ENCODE measurements at places on chromosomes 11 and 22.

GRCh38 chr22:38026130-38027111 lies 30.8 kb upstream of the PICK1 start:
- no peak for DNase-seq

- DNase-seq: no peak
These were observed 111.4 kb downstream of the COMMD9 start for GRCh38 chr11:36177836-36178235.

- no peak for DNase-seq
These were observed 550.6 kb downstream of the SOX6 start for GRCh38 chr11:15805726-15806125.

GRCh38 chr11:82892611-82893169 lies 7.5 kb downstream of the PRCP start:
- DNase-seq: no peak

- no peak for DNase-seq
These were observed 418 bp upstream of the ADAMTS15 start for GRCh38 chr11:130448039-130448415.

DNA sequence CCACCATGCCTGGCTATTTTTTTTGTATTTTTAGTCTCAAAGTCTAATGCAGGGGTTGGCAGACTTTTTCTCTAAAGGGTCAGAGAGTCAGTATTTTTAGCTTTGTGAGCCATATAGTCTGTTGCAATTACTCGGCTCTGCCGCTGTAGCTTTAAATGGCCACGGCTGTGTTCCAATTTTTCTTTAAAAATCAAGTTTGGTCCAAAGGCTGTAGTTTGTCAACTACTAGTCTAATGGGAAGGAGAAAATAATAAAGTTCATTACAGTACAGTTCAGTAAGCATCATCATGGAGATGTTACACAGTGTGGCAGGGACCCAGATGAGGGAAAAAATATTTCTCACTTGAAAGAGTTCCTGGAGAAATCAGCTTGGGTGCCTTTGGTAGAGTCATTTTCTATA lies 107.6 kb downstream of the CSNK2A3 start:
- no peak for DNase-seq

DNA sequence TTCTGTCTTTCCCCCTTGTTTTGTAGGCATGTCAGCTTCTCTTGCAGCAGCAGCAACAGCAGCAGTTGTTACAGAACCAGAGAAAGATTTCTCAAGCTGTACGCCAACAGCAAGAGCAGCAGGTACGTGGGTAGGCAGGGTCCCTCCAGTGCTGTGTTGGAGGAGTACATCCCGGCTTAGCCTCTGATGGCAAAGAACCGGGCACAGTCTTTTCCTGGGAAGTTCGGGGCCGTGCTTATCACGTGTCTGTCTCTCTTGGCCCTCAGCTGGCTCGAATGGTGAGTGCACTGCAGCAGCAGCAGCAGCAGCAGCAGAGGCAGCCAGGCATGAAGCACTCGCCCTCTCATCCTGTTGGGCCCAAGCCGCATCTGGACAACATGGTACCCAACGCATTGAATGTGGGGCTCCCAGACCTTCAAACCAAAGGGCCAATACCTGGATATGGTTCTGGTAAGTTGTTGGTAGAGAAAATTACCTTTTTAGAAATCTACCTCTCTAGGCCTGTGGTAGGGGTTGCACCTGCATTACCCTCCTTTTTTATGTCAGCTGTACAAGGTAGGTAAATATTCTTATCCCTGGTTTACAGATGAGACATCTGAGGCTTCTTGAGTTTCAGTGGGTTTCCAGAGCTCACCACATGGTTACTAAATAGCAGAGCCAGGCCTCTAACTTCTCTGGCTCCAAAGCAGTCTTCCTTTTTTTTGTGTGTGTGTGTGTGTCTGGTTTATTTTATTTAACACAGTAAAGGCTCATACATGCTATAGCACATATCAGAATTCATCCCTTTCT lies 45.2 kb upstream of the ADSL start:
- no peak for DNase-seq

DNA sequence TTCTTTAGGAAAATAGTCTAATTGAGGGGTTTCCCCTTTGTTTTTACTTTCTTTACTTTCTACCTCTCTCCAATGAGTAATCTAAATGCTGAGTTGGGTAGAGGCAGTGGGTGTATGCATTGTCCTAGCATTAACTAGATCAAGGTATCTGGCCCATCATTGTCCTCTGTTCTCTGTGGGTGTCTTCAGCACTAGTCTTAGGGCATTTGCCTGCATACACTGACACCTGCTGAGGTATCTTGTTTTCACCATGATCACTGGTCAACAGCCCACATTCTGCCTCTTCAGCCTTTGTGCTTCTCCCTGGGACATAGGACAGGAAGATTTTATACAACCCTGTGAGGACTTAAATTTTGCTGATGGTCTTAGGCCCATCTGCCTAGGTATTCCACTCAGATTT lies 371.1 kb downstream of the RAB38 start:
- no peak for DNase-seq

- DNase-seq: no peak
These were observed 20.4 kb downstream of the TUG1 start for GRCh38 chr22:30989474-30989873.

DNA sequence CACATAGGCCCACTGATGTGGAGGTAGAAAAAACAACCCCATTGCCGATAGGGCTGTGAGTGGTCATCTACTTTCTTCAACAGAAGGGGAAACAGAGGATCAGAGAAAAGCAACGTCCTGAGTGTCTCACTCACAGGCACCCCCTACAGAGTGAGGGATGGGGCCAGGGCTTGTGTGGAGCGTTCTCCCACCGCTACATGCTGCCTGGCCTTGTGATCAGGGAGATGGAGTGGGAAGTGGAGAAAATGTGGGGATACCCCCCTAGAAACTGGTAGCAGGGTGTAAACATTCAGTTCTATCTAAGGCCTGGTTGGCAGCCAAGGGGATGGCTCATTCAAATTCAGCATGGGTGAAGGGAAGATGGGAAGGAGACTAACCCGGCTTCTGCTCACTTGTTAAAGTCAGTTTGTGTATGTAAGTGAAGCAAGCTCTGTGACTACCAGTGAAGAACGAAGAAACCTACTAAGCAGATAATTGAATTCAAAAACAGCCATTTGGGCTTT lies 73.0 kb upstream of the NAV2 start:
- DNase-seq: no peak

DNA sequence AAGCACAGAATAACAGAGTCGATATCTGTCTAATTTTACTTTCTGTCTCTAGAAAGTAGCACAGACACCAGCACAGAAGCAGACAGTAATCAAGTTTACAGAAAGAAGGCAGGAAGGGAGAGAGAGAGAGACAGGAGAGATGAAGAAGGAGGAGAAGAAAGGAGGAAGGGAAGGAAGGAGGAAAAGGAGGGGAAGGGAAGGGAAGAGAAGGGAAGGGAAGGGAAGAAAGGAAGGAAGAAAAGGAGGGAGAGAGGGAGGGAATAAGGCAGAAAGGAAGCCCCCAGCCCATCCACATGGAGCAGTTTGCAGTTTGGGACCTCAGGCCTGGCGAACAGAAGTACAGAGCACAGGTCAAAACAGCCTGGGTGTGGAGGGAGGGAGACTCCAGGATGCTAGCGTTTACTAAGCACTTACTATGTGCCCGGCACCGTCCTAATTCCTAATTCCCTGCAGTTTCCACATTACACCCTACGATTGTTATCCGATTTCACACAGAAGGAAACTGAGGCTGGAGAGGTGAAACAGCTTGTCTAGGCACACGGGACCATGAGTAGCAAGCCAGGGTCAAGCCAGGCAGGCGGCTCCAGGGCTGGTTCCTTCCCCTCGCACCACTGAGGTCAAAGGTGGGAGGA lies 46.0 kb upstream of the WNT7B start:
- no peak for DNase-seq

GRCh38 chr11:128905345-128906184 lies 14.4 kb downstream of the KCNJ5 start:
- DNase-seq: no peak

GRCh38 chr22:40023341-40023841 lies 28.6 kb downstream of the FAM83F start:
- DNase-seq: no peak

DNA sequence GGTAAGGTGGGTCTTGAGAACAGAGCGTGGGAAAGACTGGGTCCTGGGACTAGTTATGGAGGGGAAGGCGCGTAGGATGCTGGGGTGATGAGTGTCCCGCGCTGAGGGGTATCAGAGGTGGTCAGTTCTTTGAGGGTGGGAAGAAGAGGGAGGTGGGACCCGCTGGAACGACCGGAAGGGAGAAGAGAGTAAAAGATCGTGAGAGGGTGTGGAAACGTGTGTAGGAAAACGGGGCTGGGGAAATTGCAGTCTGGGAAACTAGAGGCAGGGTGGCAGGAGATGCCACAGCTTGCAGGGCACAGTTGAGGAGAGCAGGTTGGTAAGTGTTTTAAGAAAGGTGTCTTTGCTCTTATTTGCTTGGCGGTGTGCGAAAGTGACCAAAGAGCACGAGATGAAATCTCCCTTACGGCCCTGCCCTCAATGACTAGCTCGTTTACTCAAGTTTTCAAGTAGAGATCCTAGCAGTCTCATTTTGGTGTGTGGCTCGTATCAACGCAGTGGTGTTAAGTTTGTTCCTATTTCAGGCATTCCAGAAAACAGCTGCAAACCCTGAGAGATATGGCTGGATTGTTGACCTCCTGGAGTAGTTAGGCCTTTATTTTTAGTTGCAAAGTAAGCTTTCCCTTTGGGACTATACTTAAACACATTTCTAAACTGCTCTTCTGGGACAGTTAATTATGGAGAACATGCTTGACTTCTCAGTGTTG lies 615 bp downstream of the STT3A start:
- no peak for DNase-seq

GRCh38 chr22:48746789-48747425 lies 1080.8 kb downstream of the BRD1 start:
- DNase-seq: no peak

DNA sequence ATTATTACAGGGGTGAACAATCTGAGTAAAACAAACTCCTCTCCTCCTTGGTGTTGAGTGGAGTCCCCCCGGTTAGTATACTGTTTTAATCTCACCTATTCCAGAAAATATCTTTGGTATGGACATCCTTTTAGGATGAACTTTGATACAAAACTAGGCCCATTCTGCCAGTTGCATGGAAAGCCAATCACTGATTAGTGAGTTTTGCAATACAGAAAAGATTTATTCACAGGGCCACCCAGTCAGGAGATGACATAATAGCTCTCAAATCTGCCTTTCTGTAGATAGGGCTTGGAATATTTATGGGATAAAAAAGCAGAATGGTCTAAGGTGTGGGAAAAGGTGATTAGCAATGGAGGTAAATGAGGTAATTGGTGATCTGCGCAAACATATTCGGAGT lies 30.3 kb upstream of the SLC22A25 start:
- DNase-seq: no peak

- DNase-seq: no peak
These were observed 69.9 kb downstream of the MPPED1 start for GRCh38 chr22:43481568-43482317.

GRCh38 chr22:33515795-33516194 lies 404.5 kb downstream of the LARGE1 start:
- DNase-seq: no peak

DNA sequence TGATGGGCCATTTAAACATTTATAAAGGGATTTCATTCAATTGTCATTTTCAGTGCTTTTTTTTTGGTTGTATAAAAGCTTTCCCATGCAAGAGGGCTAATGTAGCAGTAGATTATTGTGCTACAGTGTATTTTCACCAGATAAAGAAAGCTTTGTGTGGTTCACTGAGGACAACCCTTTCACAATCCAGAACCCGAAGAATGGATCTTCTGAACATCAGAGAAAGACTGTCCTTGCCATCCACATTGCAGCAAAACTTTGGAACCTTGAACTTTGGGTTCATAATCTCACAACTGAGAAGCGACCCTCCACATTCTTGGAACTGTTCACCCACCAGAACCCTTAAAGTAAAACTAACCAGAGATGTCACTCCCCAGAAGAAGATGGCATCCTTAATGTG lies 9.3 kb downstream of the APOBEC3H start:
- no peak for DNase-seq

DNA sequence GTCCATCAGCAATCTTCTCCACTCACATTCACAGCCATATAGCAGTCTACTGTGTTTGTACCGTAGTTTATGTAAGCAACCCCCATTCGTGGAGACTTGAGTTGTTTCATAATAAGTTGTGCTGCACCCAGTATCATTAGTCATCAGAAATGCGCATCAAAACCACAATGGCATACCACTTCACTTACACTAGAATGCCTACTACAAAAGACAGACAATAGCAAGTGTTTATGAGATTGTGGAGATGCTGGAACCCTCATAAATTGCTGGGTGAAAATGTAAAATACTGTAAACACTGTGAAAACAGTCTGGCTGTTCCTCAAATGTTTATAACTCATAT lies 133.3 kb downstream of the ATXN10 start:
- peak; percentile 23 for DNase-seq

DNA sequence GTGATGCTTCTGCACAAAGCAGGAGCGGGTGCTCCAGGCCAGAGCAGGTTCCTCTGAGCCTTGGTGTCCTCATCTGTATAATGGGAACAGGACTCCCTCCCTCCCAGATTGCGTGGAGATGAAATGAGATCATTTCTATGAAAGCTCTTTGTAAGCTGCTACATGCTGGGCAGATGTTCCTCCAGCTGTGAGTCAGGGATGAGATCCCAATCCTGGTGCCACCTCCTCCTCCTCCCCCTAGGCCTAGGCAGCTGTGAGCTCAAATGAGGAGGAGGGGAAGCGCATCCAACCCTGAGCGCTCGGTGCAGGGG lies 7.0 kb upstream of the CABP2 start:
- no peak for DNase-seq

DNA sequence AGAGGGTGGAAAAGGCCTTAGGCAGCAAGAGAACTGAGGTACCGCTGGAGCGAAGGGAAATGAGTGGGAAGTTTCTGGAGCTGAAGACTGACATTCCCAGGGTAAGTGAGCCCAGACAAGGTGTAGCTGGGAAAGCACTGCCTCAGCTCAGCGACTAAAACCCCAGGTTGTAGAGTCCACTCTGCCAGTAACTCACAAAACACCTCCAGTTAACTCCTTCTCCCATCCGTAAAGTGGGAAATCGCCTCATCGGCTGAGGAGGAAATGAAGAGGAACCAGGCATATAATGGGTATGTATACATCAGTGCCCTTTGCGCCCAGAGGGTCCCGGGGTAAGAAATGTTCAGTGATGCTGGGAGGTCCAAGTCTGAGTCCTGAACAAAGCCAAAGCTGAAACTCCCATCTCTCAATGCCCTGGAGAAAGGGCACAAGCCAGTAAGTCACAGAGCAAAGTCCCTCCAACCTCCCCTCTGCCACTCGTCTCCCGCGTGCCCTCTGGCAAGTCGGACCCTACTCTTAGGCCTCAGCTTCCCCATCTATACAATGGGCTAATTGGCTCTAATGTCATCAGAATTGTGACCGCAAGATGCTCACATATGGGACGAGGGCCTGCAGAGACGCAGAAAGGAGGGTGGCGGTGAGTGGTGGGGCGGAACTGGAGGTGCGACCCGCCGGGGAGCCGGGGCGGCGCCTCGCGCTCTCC lies 588 bp downstream of the VPS37C start:
- no peak for DNase-seq

DNA sequence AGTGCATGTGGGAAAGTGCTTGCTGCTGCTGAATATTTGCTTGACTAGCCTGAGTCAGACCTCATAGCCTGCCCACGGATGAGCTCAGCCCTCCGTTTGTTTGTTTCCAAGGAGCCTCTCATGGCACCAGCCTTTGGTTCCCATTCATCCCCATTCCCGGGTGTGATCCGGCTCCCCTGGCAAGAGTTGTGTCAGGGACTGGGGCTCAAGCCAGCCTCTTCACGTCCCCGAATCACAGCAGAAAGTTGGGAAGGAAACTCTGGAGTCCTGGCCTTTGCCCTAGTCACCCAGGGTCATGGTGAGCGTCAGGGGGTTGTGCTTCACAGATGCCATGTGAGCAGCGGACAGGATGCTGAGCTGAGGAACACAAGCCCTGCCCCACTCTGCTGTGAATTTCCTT lies 13.8 kb downstream of the SEC14L3 start:
- DNase-seq: no peak

Data from glomerular endothelial cell (primary cell).